ENCODE measurements at places on chromosomes 12 and 14.

DNA sequence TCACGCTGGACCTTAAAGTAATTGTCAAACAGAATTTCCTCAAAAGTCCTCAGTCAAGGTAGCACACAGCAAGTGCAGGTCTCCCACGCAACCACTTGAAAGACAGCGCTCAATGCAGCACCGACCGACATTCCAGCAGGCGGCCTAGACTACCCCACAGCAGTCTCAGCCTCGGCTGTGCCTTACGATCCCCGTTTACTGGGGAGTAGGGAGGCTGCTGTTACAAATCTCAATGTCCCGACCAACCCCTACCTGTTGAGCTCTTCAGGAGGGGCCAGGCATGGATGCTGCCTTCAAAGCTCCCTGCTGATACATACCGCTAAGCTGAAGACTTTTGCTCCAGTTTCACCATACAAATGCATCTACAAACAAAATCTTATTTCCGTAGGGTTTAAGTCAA lies 21.8 kb downstream of the VPS37B start:
- no peak for DNase-seq

DNA sequence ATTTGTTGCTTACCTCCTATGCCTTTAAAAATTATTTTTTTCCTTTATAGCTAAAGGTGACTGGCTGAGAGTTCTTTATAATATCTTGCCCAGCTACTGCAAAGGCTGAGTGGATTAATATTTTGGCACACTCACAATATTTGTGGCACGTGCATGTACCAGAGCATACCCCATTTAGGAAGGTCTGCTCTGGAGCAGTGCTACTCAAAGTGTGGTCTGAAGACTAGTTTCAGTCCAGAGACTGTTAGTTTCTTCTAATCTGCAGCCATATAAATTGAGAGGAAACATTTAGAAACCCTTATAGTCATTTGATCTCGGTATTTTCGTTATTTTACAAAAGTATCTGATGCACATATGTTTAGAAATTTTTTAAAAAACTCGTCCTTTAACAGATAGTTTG lies 51.0 kb downstream of the IFT81 start:
- no peak for DNase-seq

DNA sequence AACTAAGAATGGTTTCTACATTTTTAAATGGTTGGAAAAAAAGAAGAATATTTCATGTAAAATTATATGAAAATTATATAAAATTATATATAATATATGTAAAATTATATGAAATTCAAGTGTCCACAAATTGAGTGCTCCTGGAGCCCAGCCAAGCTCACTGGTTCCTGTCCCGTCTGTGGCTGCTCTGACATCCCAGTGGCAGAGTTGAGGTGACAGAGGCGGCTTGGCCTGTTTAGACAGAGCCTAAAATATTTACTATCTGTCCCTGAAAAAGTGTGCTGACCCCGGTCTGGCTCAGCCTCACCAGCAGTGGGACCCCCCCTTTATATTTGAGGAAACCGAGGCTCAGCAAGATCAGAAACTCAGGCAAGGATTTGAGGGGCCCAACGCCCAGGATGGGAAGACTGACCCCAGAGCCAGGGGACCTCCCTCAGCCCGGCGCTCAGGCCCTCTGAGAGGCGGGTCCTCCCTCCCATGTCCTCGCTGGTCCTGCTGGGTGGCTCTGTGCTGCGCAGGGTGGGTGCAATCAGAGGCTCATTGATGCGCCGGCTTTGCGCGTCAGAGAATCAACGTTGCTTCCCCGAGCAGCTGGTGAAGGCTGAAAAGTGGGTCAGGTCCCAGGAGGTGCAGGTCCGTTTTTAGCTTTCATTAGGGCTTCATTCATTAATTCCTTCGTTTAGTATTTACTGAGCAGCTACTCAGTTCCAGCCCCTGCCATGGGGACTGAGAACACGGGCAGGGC lies 21.5 kb upstream of the BEGAIN start:
- DNase-seq = no peak

GRCh38 chr12:86729739-86730138 lies 473.5 kb upstream of the MGAT4C start:
- no peak for DNase-seq

GRCh38 chr14:41662780-41663472 lies 56.2 kb downstream of the LRFN5 start:
- no peak for DNase-seq

GRCh38 chr14:37045340-37046061 lies 126.9 kb downstream of the SLC25A21 start:
- DNase-seq = no peak

DNA sequence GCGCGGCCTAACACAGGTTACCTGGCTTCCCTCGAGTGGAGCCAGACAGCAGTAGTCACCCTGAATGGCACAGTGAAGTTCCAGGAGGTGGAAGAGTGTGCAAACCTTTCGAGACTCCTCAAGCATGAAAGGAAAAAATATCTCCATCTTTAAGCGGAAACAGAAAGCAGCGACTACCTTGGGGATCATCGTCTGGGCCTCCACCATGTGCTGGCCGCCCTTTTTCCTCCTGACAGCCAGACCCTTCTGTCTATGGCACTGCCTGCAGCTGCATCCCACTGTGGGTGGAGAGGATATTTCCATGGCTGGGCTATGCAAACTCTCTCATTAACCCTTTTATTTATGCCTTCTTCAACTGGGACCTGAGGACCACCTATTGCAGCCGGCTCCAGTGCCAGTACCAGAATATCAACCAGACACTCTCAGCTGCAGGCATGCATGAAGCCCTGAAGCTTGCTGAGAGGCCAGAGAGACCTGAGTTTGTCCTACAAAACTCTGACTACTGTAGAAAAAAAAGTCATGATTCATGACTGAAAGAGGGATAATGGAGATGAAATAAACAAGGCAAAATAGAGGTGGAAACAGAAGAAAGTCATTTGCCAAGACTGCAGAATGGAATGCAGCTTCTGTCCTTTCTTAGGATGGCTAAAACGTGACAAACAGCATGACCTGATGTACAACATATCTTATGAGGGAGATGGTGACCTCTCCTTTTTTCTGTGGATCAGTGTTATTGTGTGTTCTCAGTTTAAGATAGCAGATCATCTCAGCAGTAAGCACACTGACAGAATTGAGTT lies 2.4 kb upstream of the HEBP1 start:
- no peak for DNase-seq

DNA sequence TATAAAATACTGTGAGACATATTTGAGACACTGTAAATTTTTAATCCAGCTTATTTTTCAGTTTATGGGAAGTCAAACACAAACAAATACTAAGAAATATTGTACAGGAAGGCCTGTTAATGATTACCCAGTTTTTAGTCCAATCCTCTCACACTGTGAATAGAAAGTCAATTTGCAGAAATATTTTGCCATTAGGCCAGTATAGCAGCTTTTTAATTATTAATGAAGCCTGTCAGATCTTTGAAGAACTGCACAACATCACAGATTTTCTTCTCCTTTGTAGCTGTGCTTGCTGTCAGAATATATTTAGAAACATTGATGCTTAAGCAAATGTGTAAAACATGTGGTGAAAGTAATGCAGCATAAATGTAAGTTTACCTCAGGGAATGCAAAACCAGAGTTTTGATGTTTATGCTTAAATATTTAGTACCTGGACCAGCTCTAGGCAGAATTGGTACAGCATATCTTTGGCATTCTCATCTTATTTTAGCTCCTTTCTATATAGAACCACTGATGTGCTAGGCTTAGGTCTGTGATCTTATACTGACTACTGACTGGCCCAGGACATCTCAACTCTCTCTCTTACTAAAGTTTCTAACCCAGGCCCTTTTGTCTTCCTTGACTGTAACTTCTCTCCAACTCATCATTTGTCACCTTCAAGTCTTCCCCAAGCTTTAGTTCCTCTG lies 230.8 kb upstream of the NAV3 start:
- no peak for DNase-seq

DNA sequence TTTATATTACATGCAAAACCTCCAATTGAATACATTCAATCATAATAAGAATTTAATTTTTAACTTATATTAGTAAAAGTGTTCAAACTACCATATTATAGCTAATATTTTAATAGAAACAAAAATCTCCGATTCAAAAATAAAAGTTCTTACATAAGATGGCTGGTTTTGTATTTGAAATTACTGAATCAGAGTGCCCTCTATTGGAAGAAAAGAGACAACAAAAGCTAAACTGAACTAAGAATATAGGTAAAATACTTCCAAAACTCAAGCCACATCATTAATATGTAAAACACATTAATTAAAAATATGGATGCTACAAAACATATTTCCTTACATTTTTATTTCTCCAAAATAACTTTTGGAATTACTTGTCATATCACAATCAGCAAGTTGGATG lies 120.3 kb downstream of the GARIN6 start:
- no peak for DNase-seq

DNA sequence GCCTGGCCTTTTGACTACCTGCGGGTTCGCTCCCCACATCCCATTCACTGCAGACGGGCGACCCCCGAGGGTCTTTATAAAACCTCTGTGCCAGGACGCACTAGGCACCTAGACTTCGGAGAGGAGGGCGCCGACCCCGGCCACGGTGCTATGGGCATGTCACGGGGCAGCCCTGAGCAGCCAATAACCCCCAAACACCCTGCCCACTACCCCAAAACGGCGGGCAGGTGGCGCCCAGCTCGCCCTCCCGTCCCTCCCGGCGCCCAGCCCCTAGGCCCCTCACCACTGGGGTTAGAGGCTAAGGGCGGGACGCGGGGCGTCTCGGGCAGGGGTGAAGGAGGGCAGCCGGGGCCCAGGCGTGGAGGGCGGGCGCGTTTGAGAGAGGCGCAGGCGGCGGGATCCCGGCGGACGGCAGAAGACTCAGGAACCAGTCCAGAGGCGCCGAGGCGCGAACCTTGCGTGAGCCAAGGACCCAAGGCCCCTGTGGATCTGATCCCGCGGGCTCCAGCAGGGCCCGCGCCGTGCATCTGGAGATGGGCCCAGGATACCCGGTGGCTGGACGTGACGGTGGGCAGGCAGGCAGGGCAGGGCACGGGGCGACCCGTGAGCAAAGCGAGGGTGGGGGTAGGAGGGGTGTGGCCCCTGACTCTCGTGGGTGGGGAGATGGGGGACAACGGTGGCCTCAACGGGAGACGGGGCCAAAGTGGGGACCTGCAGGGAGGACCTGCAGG lies 11.1 kb downstream of the KRT85 start:
- no peak for DNase-seq

DNA sequence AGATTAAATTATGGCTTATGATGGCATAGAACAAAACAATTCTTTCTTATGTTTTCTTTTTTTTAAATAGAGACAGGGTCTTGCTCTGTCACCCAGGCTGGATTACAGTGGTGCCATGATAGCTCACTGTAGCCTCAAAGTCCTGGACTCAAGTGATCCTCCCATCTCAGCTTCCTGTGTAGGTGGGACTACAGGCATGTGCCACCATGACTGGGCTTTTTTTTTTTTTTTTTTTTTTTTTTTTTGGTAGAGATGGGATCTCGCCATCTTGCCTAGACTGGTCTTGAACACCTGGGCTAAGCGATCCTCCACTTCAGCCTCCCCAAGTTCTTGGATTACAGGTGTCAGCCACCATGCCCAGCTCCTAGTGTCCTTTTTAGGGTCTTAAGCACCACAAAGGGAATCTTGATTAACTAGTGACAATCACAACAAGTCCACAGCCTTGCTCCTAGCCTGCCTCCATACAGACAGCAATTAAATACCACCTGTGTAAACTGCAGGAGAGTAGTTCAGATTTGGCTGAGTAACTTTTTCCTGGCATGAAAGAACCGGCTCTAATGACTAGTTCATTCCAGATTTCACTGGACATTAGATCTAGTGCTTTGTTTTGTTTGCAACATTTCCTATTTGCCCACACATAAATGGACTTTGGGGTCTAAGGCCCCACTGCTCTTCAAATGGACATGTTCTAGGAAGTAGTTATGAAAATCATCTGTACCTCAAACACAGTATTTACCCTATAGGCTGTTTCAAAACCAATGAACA lies 61.6 kb downstream of the SH2B3 start:
- no peak for DNase-seq

- no peak for DNase-seq
Measured at GRCh38 chr12:1703771-1704722, 13.2 kb downstream of the ADIPOR2 start.
